Activated T-cell treated with anti-CD3 and anti-CD28 coated beads, Interleukin-2, amount 50 U/mL, for 72 hours (primary cell): ENCODE measurements at places on chromosomes 7 and 10. TPM values are rescaled to one million over a fixed set of nuclear protein-coding genes. Genes with fewer than 3 reads are reported as not detected.

GHRHR gene
- total RNA-seq, result not detected

CPVL gene
- 0.51 TPM for total RNA-seq

DNA sequence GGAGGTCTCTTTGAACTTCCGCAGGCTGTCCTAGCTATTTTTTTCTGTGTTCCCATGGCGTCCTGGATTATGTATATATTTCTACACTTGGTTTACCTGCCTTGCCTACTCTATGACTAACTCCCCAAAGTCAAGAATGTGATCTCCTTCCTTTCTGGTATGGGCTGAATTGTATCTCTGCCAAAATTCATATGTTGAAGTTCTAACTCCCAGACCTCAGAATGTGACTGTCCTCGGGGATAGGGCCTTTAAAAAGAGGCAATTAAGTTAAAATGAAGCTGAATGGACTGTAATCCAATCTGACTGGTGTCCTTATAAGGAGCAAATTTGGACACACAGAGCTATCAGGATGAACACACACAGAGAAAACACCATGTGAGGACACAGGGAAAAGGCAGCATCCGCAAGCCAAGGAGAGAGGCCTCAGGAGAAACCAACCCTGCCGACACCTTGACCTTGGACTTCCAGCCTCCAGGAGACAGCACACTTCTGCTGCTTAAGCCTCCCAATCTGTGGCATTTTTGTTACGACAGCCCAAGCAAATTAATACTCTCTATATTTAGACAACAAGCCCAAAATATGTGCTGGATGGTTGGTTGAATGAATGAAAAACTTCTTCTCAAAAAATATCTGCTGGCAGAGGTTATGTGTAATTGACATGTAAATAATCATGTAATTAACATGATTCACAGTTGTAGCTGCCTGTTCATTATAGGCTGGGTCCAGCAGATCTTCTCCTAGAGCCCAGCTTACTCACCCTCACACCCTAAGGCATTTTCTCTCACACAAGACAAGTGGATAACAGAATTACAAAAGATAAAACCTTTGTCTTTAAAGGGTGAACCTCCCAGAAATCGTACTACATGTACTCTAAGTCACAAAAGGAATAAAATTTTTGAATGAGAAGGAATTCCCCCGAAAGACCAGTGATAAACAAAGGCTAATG is 123.7 kb downstream of the CUBN start:
- H3K4me3 ChIP-seq, result no peak overlapping the region
- H3K4me1 ChIP-seq, result peaks cover 60% of the 10 kb centered on the region
- DNase-seq, result no peak

- no peaks in the 10 kb centered on the region for H3K27me3 ChIP-seq
- DNase-seq, result no peak
- H3K4me1 ChIP-seq, result peaks cover 42% of the 10 kb centered on the region
- H3K36me3 ChIP-seq, result peaks cover 12% of the 10 kb centered on the region
- H3K4me3 ChIP-seq, result peak overlapping the region; percentile 53
Measured at GRCh38 chr7:36736090-36736898, 12.0 kb upstream of the AOAH start.
